CD14-positive monocyte (primary cell): ENCODE measurements at places on chromosomes 5 and 9. TPM values are rescaled to one million over a fixed set of nuclear protein-coding genes. Genes with fewer than 3 reads are reported as not detected.

SMIM32 gene
- not detected for polyA plus RNA-seq

PPWD1 gene
- polyA plus RNA-seq = 12.3 TPM

CCL27 gene
- not detected in 2 replicates for polyA plus RNA-seq

OTP gene
- not detected in 2 replicates for polyA plus RNA-seq

DNA sequence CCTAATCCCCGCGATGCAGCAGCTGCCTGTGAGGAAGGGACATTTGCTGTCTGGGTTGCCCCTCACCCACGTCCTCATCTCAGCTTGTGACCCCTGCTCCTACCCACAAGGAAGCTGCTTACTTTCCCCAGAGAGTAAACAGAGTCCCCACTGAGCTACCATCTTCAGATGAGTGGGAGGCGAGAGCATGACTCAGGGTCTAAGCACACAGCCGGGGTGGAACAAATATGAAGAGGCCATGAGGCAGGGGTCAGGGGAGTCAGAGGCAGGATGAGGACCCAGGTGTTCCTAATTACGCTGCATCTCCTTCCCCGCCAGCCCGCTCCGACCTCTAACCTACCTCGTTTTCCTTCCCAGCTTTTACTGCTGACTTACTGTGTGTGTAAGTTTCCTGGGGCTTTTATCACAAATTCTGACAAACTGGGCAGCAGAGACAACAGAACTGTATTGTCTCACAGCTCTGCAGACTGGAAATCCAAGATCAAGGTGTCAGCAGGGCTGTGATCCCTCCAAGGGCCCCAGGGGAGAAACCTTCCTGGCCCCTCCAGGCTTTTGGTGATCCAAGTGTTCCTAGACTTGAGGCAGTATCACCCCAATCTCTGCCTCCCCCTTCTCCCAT, 94.0 kb upstream of the DNAH5 start:
- H3K4me3 ChIP-seq = no peak overlapping the region
- no peak for DNase-seq
- H3K36me3 ChIP-seq = no peaks in the 10 kb centered on the region
- no peaks in the 10 kb centered on the region for H3K27me3 ChIP-seq
- H3K4me1 ChIP-seq = no peaks in the 10 kb centered on the region

DNA sequence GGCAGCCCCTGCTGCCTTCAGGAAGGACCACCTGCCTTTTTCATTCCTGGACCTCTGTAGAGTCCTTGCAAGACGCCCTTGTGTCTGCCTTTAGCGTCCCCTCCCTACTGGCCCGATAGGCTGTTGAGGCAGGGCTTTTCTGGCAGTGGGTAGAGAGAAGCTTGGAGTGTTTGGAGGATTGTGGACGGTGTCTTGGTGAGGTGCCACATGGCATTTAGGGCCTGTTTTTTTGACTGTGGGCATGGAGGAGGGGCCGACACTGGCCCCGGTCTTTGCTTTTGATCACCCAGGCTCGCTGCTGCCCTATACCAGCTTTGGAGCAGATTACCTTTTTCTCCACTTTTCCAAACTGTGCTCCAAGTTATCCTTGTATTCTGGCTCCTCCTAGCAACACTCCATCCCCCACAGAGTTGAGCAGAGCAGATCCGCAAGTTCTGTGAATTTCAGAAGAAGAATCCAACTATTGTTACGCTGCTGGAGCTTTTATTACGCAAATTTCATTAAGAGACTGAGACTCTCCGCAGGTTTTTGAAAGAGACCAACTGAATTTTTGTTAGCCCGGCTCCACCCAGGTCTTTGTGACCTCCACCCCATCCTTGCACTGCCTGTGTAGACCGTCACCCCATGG, 34.8 kb upstream of the PRDM12 start:
- DNase-seq = no peak
- no peak overlapping the region for H3K27ac ChIP-seq
- H3K4me1 ChIP-seq = no peaks in the 10 kb centered on the region
- H3K27me3 ChIP-seq = no peaks in the 10 kb centered on the region

DNA sequence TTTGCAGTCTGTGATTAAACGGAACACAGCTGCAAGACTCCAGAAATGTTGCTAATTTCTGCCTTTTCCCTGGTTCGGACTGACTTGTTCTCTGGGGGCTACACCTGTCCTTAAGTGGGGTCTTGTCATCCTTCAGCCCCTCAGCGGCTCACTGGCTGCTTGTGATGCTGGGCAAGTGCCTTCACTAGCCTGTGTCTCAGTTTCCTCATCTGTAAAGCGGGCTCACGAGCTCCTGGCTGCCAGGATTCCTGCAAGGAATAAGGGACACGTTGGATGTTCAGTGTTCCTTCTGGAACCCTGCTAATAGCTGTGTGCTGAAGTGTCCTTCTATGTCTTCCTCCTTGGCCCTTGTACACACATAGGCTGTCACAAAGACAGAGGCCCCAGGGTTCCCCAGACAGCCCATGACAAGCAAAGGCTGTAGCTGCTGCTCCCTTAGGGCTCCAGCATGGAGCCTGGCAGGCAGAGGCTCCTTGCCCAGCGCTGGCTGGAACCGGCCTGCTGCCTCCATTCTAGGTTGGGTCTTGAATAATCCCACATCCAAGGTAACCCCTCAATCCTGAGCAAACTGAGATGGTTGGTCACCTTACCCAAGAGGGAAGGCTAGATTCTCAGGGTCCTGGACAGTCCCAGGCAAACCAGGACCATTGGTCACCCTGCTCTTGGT, 116.1 kb downstream of the GAPVD1 start:
- H3K27ac ChIP-seq = no peak overlapping the region
- H3K27me3 ChIP-seq = no peaks in the 10 kb centered on the region
- DNase-seq = no peak

DNA sequence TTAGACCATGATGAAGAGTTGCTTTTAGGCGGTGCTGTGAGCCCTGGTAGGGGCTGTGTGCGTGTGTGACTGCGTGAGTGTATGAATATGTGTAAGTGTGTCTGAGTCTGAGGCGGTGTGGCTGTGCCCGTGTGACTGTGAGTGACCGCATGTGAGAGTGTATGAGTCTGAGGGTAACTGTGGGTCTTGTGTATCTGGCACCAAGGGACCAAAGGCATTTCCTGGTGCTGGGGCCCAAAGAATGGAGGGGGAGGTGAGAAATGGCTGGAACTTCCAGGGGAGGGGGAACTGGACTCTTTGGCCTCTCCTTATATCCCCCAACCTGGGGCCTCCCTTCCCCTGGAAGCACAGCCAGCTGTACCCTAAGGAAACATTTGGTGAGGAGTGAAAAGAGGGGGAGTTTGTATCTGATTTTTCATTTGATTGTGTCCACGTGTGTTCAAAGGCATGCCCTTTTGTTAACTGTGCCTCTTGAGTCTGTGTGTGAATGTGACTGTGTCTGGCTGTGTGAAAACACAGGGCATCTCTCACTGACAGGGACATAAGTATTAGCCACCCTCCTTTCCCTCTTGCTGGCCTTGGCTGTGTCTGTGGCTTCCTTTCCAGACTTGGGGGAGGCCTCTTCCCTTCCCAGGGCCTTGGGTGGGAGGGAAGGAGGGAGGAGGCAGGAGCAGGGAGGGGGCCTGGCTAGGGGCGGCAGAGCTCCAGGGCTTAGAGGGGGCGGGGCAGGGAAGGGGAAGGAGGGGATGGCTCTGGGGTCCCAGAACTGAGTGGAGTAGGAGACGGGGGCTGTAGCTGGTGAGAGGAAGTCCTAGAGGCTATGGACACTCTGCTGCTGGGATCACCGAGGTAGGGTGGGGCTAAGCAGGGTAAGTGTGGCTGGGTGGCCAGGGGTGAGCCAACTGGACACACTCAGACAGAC, 1.4 kb downstream of the IL11RA start:
- no peak overlapping the region for H3K4me3 ChIP-seq
- peaks cover 5% of the 10 kb centered on the region for H3K4me1 ChIP-seq
- H3K27me3 ChIP-seq = no peaks in the 10 kb centered on the region
- H3K27ac ChIP-seq = no peak overlapping the region
- no peak for DNase-seq
